H7 (cell line): ENCODE measurements at places on chromosomes 3 and 15.

DNA sequence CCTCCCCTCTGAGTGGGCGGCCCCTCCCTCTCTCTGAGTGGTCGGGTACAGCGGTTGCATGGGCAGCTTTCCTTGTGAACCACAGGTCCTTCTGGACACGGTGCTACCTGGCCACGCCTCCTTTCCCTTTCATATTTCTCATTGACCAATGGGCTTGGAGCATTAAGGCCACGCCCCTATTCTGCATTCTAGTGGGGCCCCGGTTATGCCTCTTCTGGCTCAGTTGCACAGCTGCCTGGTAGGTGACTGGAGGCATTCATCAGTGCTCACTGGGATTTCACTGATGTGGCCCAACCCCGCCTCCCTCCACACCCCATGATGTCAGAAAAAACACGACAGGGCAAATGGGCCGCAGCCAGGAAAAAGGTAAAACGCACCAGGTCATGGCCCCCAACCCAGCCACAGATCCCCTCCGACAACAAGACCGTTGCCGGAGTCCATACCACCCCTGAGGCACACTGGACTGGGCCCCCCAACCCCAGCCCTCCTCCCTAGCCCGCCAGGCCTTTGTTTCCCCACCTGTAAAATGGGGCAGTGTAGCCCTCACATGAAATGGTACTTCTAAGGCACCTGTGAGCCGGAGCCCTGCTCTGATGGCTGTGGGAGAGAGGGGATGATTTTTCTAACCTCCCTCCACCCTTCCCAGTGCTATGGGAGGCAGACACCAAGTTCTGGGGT, 26.3 kb downstream of the NGRN start:
- DNase-seq: peak; percentile 67

DNA sequence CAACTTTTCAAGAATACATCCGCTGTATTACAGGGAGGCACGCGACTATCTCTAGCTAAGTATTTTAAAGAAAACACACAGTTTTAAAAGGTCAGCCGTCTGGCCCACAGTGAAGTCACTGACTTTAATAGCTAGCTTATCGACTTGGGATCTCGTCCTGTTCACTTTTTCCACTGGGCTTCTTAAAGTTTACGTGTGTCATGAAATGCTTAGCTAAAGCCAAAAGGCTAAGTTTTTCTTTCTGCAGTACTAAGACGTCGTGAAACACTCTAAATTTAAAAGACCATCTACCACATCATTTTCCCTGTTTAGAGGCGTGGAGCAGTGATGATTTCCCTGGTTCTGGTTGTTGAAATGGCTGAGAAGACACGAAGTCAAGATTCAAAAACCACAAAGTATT, 27.1 kb downstream of the LRIG1 start:
- no peak for DNase-seq

- no peak for DNase-seq
Observed at GRCh38 chr3:12229146-12229851, 59.6 kb upstream of the PPARG start.

GRCh38 chr3:124969190-124969589, 34.6 kb upstream of the MUC13 start:
- no peak for DNase-seq

GRCh38 chr3:127525373-127525772, 65.2 kb downstream of the TPRA1 start:
- DNase-seq: no peak

DNA sequence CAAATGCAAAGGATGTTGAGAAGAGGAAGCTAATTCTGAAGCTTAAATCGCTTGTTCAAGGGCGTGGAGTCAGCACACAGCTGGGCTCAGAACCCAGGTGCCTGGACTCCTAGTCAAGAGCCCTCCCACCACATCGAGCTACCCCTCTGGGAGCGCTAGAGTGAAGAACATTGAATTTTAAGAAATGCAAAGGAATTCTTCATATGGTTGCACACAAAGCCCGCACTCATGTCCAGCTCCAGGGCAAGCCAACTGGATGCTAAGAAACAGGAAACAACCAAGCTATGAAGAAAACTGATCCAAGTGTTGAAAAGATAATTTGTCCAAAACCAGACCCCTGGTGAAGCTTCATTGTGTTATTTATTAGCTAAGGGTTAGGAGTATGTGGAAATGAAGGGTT, 122.3 kb downstream of the ALDH1A2 start:
- DNase-seq: no peak

DNA sequence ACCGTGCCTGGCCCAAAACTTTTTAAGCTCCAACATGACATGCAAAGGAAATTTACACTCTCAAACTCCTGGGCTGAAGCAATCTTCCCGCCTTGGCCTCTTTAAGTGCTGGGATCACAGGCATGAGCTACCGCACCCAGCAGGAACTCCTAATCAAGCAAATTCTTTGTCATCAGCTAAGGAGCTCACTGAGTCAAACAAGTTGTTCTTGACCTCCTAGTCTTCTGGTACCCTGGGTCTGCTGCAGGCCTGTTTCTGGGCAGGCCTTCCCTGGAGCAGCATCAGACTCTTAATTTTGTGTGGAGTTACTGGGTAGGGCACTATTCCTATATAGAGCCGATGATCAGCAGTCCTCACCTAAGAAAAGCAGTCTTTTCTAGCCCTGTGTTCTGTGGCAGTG, 68.4 kb upstream of the FLNB start:
- DNase-seq: no peak

DNA sequence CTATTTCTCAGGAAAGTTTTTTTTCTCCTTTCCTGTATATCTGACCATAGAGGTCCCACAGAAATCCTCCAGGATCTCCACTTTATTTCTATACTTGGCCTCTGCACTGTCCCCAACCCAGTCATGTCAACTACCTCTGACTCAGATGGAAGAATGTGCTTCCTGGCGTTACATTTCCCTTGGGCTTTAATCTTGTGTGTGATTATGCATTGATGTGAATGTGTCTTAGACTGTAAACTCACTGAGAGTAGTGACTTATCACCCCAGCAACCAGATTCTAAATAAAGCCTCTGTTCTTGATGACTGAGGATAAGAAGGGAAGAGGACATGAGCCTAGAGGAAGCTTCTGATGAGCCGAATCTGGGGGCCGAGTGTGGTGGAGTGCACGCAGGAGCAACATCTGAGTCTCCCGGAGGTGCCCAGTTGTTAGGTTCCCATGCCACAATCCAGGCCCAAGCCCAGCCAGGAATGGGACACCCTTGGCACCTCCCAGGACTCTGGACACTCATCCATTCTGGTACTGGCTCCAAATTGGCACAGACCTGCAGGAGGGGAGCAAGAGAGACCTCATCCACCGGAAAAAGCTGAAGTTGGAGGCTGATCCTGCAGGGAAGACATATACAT, 32.1 kb upstream of the HEG1 start:
- DNase-seq: no peak

- no peak for DNase-seq
Observed at GRCh38 chr3:98930413-98930812, 28.9 kb upstream of the DCBLD2 start.
